Stomach (tissue), 19 donors: ENCODE measurements at places on chromosomes 4 and X. TPM values are rescaled to one million over a fixed set of nuclear protein-coding genes. Genes with fewer than 3 reads are reported as not detected.

DNA sequence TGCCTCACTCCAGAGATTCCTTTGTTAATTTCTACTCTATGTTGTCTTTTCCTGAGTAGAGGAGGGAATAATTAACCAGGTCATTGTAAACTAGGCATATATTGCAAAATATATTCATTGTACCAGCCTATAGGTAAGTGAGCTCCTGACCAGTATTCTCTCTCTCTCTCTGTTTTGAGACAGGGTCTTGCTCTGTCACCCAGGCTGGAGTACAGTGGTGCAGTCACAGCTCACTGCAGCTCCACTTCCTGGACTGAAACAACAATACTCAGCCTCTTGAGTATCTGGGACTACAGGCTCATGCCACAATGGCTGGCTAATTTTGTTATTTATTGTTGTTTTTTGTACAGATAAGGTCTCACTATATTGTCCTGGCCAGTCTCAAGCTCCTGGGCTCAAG is 198.3 kb downstream of the ARAP2 start:
- no peak for DNase-seq
- no peak overlapping the region for H3K27ac ChIP-seq
- no peaks in the 10 kb centered on the region for H3K4me1 ChIP-seq
- no peaks in the 10 kb centered on the region for H3K27me3 ChIP-seq
- H3K4me3 ChIP-seq = no peak overlapping the region

CLDN2 gene
- not detected for total RNA-seq

USP17L17 gene
- total RNA-seq = not detected

NSUN7 gene
- 2.3 TPM for total RNA-seq
